ENCODE measurements at places on chromosomes 16 and 17.

- DNase-seq = no peak
Measured at GRCh38 chr17:34398990-34399389, 36.0 kb upstream of the CCL1 start.

DNA sequence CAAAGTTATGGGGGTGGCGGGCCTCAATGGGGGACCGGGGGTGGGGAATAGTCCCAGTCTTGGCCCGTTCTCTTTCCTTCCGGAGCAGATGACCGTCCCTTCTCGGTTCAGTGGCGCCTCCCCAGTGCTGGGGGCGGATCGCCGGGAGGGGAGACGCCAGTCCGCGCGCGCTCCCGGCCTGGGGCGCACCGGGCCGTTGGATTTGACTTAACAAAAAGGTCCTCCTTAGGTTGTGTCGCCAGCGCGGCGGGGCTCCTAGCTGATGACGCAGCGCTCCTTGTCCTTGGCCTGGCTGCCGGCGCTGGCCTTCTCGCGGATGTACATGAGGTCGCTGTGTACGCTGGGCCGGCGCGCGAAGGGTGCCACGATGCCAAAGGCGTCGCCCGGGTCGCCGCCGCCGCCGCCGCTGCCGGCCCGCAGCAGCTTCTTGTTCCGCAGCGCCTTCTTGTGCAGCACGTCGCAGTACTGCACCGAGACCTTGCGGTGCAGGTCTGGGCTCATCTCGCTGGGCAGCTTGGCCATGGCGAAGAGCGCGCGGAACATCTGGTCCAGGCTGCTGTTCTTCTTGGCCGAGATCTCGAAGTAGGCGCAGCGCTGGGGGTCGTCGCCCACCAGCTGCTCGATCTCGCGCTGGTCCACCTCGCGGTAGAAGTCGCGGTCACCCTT lies 1.2 kb downstream of the RASD1 start:
- DNase-seq = no peak

DNA sequence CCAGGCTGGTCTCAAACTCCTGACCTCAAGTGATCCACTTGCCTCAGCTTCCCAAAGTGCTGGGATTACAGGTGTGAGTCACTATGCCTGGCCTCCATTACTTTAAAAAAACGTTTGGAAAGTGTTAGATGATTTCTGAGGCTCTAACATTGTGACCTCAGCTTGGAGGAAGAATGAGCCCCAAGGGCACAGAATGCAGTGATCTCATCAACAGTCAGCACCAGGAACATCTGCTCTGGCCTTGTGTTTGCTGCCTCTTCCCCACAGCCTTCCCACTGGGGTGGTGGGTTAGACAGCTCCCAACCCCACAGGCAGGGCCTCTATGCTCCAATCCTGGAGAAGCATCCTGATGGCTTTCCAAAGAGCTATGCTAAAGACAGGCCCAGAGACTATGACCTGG lies 37.7 kb upstream of the SREBF1 start:
- no peak for DNase-seq

DNA sequence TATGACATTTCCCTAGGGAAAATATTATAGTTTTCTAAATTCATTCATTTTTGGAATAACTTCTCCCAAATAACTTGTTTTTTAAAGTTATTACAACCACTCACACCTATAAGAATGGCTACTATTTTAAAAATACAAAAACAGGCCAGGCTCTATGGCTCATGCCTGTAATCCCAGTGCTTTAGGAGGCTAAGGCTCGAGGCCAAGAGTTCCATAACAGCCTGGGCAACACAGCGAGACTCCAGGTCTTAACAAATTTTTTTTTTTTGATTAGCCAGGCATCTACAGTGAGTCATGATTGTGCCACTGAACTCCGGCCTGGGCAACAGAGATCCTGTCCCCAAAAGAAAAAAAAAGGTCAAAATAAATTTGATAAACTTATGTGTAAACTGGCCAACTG lies 43.6 kb upstream of the YPEL2 start:
- no peak for DNase-seq

- DNase-seq = no peak
Measured at GRCh38 chr17:82388922-82389283, 17.3 kb downstream of the UTS2R start.

GRCh38 chr17:81812571-81813370 lies 8.8 kb downstream of the GCGR start:
- no peak for DNase-seq

DNA sequence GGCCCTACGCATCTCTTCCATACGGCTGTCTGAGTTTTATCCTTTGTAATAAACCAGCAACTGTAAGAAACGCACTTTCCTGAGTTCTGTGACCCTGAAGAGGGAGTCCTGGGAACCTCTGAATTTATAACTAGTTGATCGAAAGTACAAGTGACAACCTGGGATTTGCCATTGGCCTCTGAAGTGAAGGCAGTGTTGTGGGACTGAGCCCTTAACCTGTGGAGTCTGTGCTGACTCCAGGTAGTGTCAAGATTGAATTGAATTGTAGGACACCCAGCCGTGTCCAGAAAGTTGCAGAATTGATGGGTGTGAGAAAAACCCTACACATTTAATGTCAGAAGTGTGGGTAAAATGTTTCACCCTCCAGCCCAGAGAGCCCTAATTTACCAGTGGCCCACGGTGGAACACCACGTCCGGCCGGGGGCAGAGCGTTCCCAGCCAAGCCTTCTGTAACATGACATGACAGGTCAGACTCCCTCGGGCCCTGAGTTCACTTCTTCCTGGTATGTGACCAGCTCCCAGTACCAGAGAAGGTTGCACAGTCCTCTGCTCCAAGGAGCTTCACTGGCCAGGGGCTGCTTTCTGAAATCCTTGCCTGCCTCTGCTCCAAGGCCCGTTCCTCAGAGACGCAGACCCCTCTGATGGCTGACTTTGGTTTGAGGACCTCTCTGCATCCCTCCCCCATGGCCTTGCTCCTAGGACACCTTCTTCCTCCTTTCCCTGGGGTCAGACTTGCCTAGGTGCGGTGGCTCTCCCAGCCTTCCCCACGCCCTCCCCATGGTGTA lies 1.5 kb downstream of the GAA start:
- no peak for DNase-seq

- no peak for DNase-seq
Measured at GRCh38 chr16:84237994-84238750, 1.6 kb downstream of the KCNG4 start.

GRCh38 chr17:48131216-48131824 lies 23.8 kb downstream of the SNX11 start:
- no peak for DNase-seq

- DNase-seq = no peak
Measured at GRCh38 chr17:1997289-1997926, 27.7 kb downstream of the RTN4RL1 start.

- no peak for DNase-seq
Measured at GRCh38 chr16:51181503-51181811, 30.4 kb upstream of the SALL1 start.
